Activated T-helper 1 cell treated with anti-CD3 and anti-CD28 coated beads, Interleukin-12 subunit alpha, Interleukin-12 subunit beta, Interleukin-2, Interleukin-4 antibody, amounts not matched to agents 30 ng/mL and 10 ng/mL and 1 ng/mL, durations not matched to agents 14 hours and 24 hours and 36 hours (primary cell): ENCODE measurements at places on chromosomes 1 and 21.

DNA sequence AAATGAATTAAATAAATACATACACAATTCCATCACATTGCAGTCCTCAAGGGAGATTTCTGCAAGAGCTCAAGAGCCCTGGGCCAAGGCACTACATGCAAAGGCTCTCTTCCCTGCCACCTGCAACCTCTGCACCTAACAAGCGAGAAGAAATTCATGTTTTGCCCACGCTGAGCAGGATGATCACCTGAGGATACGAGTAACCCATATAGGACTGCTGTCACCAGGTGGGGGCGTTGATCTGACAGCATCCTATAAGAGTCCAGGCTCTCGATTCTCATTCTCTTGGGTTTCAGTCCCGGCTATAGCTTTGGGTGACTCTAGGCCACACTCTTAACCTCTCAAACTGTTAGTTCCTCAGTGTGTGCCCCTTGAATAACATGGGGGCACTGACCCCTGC is 18.7 kb upstream of the SPOCD1 start:
- no peaks in the 10 kb centered on the region for H3K36me3 ChIP-seq
- no peak overlapping the region for H3K4me3 ChIP-seq
- no peak for DNase-seq

DNA sequence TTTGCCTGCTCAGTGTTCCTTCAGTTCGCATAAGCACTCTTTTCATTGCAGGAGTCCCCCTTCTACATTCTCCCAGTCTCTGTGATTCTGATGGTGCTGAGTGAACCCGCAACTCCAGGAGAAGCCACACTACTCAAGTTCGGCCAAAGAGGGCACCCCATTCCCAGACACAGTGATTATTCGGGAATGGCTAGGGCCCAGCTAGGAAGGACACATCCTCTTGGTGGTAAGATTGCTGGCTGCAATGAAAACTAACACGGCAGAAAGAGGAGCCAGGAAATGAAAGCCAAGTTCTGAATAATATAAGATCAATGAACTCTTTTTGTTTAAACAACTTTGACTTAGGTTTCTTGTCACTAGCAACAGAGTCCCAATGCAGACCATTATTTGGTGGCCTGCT is 14.9 kb downstream of the CREG1 start:
- H3K27ac ChIP-seq, result no peak overlapping the region
- peaks cover 47% of the 10 kb centered on the region for H3K4me1 ChIP-seq
- peaks cover 3% of the 10 kb centered on the region for H3K36me3 ChIP-seq
- no peak overlapping the region for H3K4me3 ChIP-seq

GRCh38 chr1:103529746-103530145 is 4.2 kb downstream of the RNPC3 start:
- H3K4me3 ChIP-seq, result no peak overlapping the region
- H3K4me1 ChIP-seq, result peaks cover 58% of the 10 kb centered on the region
- no peaks in the 10 kb centered on the region for H3K27me3 ChIP-seq

DNA sequence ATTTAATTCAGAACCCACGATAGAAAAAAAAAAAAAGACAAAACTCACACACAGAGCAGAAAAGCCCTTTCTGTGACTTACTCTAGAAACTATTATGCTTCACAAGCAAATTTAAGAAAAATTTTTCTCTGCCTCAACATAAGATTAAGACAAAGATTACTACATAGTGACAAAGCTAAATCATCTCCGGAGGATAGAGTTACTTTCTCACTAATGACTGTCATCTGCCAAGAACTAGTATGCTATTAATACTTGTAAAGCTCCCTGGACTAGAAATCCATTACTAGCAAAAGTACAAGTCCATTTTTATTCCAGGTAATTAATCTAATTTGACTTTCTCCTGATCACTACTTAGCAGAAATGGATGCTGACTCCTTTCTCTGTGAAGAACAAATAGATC is 25.9 kb downstream of the GREM2 start:
- no peak overlapping the region for H3K4me3 ChIP-seq
- DNase-seq, result no peak
- H3K4me1 ChIP-seq, result no peaks in the 10 kb centered on the region
- H3K27me3 ChIP-seq, result peaks cover 7% of the 10 kb centered on the region
- no peaks in the 10 kb centered on the region for H3K36me3 ChIP-seq

DNA sequence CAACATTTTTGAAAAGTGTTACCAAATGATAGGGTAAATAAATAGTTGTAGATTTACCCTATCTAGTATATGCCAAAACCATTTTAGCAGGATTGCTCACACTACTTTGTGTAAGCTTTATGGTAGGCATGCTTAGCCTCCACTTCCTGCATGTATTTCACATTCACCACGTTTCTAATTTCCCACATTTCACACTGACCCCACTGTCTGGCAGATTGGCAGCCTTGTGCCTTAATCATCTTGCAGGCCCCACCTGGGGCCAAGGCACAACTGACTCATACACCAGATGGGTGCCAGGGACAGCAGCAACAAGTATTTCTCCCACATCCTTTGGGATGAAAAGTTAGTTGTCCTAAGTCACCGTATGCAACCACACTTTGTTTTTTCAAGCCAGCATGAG is 21.2 kb upstream of the CENPF start:
- DNase-seq, result no peak
- peaks cover 10% of the 10 kb centered on the region for H3K4me1 ChIP-seq
- no peak overlapping the region for H3K27ac ChIP-seq
- no peaks in the 10 kb centered on the region for H3K36me3 ChIP-seq
- no peak overlapping the region for H3K4me3 ChIP-seq

- no peak overlapping the region for H3K27ac ChIP-seq
- no peak for DNase-seq
- no peaks in the 10 kb centered on the region for H3K4me1 ChIP-seq
- no peaks in the 10 kb centered on the region for H3K36me3 ChIP-seq
- H3K27me3 ChIP-seq, result peaks cover 3% of the 10 kb centered on the region
These were observed 10.0 kb downstream of the LRRC53 start for GRCh38 chr1:74502432-74502831.

GRCh38 chr1:155925506-155925905 is 8.7 kb downstream of the KHDC4 start:
- no peak overlapping the region for H3K27ac ChIP-seq
- no peak for DNase-seq
- H3K4me1 ChIP-seq, result peaks cover 23% of the 10 kb centered on the region

DNA sequence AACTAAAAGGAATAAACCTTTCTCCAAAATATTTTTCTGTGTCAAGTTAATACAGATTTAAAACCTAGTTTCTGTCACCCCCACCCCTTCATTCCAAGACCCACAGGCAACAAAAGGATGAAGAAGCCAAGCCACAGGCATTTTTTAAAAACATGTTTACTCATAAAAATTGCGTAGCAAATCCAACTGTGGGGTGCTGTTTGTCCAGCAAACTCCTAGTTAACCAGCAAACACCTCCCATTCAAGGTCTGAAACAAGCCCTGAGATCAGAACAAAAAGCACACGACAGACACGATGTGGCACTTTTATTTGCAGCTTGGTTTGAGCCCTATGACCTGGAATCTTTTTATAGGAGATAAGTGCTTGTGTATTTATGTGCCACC is 149.9 kb upstream of the CAMK1G start:
- no peak overlapping the region for H3K4me3 ChIP-seq
- DNase-seq, result no peak
- H3K27me3 ChIP-seq, result peaks cover 13% of the 10 kb centered on the region
- H3K36me3 ChIP-seq, result no peaks in the 10 kb centered on the region
- H3K27ac ChIP-seq, result no peak overlapping the region

DNA sequence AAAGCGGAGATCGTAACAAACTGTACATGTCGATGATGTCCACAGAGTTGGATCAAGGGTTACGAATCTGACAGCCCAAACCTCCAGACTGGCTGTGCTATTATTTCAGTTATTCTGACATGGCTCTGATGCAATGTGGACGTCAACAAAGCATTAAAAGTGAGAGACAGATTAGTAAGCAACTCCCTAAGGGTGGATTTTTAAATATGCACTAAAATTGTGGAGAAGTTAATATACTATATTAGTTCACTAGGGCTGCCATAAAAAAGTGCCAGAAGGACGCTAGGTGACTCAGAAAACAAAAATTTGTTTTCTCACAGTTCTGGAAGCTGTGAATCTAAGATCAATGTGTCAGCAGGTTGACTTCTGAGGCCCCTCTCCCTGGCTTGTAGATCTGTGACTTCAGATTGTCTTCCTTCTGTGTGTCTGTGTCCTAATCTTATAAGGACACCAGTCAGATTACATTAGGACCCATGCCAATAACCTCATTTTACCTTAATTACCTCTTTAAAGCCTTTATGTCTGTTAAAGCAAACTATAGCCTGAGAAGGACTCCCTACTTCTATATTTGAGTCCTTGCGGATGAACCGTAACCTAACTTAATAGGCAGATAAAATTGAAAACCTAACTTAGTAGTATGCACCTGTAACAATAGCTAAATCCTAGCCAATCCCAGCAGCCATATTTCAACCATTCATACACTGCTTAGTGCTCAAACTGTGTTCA is 66.0 kb upstream of the BACH1 start:
- DNase-seq, result no peak
- H3K4me3 ChIP-seq, result no peak overlapping the region
- H3K36me3 ChIP-seq, result peaks cover 1% of the 10 kb centered on the region
- H3K27me3 ChIP-seq, result peaks cover 30% of the 10 kb centered on the region

GRCh38 chr1:110449661-110450651 is 993 bp upstream of the PROK1 start:
- peaks cover 29% of the 10 kb centered on the region for H3K27me3 ChIP-seq
- no peak overlapping the region for H3K4me3 ChIP-seq
- no peaks in the 10 kb centered on the region for H3K4me1 ChIP-seq
- no peak for DNase-seq
- no peaks in the 10 kb centered on the region for H3K36me3 ChIP-seq

DNA sequence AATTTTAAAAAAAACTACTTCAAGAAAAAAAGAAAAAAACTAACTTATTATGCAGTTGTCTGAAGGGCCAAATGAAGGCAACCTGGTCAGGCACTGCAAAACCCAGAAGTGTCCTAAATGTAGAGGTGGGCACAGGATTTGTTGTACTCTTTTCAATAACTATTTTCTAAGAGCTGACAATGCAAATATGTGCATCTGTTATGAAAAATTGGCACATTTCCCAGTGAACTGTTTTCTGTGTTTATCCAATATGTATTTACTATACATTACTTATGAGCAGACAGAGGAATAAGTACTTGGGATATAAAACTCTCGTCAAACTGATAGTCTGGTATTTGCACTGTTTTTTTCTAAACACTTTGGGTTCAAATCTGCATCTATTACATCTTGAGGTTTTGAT is 188.0 kb upstream of the C21orf91 start:
- H3K4me1 ChIP-seq, result no peaks in the 10 kb centered on the region
- no peak overlapping the region for H3K27ac ChIP-seq
- no peaks in the 10 kb centered on the region for H3K36me3 ChIP-seq
- no peaks in the 10 kb centered on the region for H3K27me3 ChIP-seq

GRCh38 chr21:29613021-29613420 is 314.3 kb downstream of the BACH1 start:
- H3K36me3 ChIP-seq, result no peaks in the 10 kb centered on the region
- DNase-seq, result no peak
- no peak overlapping the region for H3K27ac ChIP-seq
- H3K4me1 ChIP-seq, result no peaks in the 10 kb centered on the region
- H3K27me3 ChIP-seq, result no peaks in the 10 kb centered on the region

GRCh38 chr1:15384301-15384901 is 25.3 kb upstream of the EFHD2 start:
- peaks cover 6% of the 10 kb centered on the region for H3K4me1 ChIP-seq
- H3K36me3 ChIP-seq, result no peaks in the 10 kb centered on the region
- peak overlapping the region; percentile 62 for H3K4me3 ChIP-seq
- no peak for DNase-seq
- no peak overlapping the region for H3K27ac ChIP-seq

GRCh38 chr1:6750490-6750889 is 34.8 kb upstream of the CAMTA1 start:
- no peak overlapping the region for H3K27ac ChIP-seq
- H3K4me1 ChIP-seq, result no peaks in the 10 kb centered on the region
- peaks cover 28% of the 10 kb centered on the region for H3K27me3 ChIP-seq
- no peaks in the 10 kb centered on the region for H3K36me3 ChIP-seq
- DNase-seq, result no peak
- H3K4me3 ChIP-seq, result no peak overlapping the region

DNA sequence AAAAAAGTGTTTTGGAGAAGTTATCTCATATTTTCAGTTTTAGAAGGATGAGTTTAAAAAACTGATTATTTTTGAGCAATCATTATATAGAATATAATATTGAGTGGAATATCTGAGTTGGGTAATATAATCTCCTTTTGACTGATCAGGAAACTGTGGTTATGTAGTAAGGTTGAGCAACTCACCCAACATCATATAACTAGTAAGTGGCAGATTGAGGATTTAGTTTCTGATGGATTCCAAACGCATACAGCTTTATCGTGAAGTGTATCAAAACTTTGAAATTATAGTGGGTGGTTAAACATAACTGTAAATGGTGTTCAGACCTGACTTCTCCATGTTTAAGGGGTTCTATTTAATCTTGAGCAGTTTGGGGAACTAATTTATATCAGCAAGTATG is 98.6 kb downstream of the OLFM3 start:
- H3K27ac ChIP-seq, result no peak overlapping the region
- H3K4me1 ChIP-seq, result no peaks in the 10 kb centered on the region
- H3K4me3 ChIP-seq, result no peak overlapping the region
- no peak for DNase-seq
- H3K36me3 ChIP-seq, result no peaks in the 10 kb centered on the region

- H3K4me3 ChIP-seq, result no peak overlapping the region
- no peaks in the 10 kb centered on the region for H3K27me3 ChIP-seq
- no peak for DNase-seq
These were observed 21.4 kb downstream of the LIN9 start for GRCh38 chr1:226287587-226287986.

DNA sequence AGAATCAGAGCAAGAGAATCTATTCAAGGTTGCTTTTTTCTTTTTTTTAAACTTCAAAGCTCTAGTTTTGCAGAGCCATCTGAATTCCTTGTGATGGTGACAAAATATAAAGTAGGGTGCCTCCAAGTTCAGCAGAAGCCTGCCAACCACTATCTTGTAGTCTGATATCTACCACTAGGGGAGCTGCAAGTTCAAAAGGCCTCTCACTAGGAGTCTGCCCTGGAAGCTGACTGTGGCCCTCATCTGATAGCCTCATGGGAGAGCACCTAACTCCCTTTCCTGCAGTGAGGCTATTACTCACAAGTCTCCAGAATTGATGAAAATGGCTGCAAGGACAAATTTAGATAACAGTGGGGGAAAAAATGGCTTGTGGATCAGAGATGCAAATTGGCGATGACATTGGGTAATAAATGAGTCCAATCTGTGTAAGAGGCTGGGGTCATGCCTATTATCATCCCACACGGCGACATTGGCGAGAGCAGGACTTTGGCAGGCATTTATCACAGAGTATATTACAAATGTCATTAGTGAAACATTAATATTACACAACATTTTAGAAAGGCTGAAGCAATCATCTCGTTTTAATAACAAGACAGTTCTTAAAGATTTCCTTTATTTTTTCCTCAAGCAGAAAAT is 10.7 kb upstream of the ZP4 start:
- no peak overlapping the region for H3K4me3 ChIP-seq
- DNase-seq, result no peak
- H3K36me3 ChIP-seq, result no peaks in the 10 kb centered on the region
- no peak overlapping the region for H3K27ac ChIP-seq
- H3K27me3 ChIP-seq, result no peaks in the 10 kb centered on the region

- H3K4me3 ChIP-seq, result no peak overlapping the region
- no peak overlapping the region for H3K27ac ChIP-seq
These were observed 31.9 kb upstream of the SLC19A2 start for GRCh38 chr1:169517558-169518186.
